NT2/D1 (cell line): ENCODE measurements at places on chromosomes 1 and 21.

- DNase-seq = no peak
Measured at GRCh38 chr1:54357967-54358366, 48.2 kb downstream of the SSBP3 start.

GRCh38 chr1:58857680-58858673 is 74.1 kb upstream of the JUN start:
- no peak for DNase-seq

DNA sequence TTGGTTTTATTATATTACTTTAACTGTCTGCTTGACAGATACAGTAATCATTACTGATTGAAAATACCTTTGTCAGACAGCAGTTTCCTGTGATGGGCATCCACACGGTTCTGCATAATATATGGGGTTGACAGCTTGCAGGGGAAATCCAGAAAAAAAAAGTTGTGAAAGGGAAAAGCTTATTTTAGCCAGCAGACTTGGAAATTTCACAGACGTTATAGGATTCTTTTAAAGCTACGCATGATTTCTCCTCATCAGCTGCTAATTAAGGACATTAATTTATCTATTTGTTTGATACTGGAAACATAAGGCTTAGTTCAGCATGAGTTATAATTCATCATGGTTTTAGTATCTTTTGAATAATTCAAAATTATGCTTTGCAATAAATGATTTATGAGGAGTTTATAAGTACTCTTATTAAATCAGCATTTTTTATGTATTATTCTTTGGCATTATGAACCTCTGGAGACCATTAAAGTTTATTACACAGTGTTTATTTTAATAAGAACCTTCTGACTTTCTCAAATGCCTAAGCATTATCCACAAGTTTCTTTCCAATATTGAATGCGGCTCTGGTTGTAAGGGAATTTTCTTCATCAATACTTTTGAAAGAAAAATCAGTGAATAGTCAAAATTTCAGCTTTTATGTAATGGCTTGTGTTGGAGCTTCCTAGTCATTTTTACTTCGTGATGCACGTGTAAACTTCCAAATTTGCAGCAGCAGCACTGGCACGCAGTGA is 235.3 kb upstream of the KCNK2 start:
- no peak for DNase-seq

- no peak for DNase-seq
Measured at GRCh38 chr1:183780159-183780558, 24.8 kb upstream of the RGL1 start.

DNA sequence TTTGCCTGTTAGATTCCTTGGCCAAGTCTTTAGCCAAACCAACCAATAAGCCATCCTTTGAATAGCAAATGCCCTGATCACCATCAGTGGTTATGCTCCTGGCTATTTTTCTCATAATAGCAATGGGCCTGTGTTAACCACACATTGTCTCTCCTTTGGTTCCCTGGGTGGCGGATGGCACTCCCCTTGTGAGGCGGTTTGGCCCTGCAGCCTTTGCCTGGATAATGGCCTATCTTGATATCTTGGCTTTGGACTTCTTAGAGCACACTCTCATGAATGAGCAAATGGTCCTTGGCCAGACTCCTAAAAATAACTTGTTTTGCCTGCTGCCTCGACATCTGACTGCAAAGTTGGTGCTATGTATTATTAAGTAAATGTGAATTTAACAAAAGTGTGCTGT is 22.4 kb upstream of the ZBTB18 start:
- no peak for DNase-seq

DNA sequence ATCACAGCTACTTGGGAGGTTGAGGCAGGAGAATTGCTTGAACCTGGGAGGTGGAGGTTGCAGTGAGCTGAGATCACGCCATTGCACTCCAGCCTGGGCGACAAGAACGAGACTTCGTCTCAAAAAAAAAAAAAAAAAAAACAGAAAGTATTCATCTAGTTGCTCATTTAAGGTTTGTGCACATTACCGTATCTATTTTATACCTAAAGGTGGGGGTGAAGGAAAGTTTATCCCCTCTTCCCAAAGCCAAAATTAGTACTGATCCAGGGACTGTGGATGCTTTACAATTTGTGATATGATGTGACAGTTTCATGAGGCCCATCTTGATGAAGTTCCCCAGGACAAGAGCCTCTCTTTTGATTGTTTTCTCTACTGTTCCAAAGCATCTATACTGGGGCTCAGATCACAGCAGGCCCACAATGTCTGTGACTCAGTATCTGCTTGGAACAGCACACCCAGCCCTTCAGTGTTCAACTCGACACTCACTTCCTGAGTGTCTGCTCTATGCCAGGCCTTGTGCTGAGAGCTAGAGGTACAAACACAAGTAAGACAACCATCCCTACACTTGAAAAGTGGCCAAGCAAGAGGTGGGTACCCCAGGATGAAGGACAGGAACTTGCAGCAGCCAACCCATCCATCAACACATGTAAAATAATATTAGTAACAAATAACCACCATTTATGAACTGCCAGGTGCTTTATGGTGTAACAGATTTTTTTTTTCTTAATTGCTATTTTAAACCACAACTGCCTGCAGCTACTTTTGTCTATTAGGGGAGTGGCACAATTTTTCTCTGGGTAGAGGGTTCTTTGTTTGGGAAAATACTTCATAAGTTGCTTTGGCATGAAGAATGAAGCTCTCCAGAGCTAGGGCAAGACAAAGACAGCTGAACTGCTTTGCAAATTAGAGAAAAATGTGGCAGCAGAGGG is 29.0 kb upstream of the KHDRBS1 start:
- no peak for DNase-seq

DNA sequence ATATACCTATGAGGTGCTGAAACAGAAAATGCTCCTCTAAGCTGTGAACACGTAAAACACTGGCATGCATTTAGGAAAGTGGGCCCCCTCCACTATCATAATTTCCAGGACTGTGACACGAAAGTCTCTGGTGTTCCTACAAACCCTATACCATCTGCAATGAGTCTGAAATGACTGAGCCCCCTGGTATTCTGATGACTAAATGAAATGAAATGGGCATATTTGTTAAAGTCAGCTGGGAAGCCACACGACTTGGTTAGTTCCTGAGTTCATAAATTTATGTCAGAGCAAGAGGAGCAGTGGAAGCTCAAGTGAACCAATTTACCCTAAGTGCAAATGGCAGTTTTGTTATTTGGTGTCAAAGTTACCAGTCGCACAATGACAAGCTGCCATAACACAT is 182.3 kb downstream of the KCTD3 start:
- no peak for DNase-seq

DNA sequence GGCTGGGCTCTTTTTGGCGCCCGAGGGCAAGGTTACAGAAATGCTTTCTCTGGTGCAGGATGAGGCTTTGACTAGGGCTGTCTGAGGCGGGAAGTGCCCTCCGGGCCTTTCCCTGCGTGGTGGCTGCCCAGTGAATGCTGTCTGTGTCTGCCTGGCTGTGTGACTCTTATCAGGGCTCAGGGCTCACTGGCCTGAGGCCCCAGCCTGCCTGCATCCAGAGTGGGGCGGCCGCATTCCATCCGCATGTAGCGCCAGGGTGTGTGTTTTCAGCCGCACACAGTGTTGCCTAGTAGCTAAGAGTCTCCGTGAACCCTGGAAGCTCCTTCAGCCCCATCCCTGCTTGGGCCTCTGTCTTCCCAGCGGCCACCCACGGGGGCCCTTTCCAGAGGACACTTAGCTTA is 59.1 kb downstream of the FAAP20 start:
- DNase-seq = no peak

DNA sequence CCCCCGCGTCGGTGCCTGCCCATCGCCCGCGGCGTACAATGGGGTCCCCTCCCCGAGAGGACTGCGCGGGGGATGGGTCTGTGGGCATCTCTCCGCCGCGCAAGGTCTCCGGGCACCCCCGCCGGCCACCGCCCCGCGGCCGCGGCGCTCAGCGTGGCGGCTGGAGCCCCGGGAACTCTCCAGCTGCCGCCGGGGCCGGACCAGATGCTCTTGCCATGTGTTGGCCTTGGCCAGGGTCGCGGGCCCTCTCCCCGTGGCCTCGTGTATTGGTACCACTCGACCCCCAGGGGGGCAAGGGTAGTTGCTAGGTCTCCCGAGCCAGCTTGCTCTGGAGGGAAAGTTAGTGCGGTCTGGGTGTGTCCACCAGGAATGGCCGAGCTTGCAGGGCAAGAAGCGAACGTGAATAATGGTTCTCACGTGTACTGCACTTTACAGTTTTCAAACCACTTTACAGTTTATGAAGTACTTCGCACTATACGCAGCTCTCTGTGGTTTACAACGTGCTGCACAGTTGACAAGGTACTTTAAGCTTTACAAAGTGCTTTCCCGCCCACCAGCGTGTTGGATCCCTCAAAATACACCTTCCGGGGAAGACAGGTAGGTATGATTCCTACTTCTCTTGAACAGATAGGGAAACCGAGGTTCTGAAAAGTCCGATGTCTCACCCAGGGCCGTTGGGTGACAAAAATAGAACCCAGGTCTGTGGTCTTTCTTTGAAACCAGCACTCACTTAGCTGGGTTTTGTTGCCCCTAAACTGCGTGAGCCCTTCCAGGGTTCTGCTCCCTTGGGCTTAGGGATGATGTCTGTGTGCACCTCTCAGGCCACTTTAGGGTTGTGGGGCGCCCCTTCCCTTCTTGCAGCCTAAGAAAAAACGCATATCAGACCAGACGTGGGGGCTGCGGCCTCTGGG is 1.2 kb downstream of the EPHB2 start:
- DNase-seq = no peak

DNA sequence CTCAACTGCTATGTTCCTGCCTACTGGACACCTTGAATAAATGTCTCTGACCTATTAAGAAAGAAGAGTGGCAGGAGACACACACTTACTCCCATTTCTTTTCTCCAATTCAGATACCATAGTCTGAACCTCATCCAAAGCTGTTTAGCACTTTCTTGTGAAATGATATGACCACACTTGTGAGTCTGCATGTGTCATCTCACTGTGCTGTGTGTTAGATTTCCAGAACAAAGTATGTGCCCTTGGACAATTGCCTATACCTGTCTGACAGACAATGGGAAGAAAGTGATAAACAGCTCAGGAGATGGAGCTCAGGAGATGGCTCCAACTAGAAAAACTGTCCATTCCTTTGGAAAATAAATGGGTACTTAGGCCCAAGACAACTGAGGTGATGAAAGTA is 48.4 kb downstream of the USP48 start:
- DNase-seq = no peak

DNA sequence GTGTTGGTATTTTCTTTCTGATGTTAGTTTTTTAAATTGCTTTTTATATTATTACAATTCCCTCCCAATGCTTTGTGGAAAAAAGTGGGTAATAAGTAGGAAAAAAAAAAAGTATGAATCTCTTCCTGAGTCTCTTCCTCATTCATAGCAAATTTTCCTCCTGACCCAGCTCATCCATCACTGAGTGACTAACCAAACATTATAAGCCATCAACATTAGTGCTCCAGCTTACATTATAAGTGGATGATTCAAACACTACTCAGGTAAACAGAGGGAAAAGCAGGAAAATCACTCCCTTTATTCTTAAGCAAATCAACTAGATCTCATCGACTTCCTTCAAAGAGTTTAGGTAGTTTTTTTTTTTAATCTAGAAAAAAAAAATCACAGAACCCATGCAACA is 15.4 kb upstream of the SAMD13 start:
- DNase-seq = no peak

DNA sequence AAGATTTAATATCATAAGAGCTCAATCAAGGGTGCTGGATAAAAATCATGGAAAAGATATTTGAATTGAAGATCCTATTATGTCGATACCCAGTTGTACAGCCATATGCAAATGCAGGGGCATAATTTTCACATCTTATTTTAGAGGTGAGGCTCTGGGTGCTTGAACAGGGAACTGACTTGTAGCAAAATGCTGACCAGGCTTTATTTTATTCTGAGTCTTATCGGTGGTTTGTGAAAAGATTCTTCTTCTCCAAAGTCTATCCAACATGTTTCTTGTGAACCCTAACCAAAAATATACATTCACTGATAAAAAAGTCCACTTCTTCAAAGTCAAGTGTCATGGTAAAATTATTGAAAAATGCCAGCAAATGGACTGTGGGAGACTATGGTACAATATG is 475.5 kb upstream of the NEGR1 start:
- no peak for DNase-seq

DNA sequence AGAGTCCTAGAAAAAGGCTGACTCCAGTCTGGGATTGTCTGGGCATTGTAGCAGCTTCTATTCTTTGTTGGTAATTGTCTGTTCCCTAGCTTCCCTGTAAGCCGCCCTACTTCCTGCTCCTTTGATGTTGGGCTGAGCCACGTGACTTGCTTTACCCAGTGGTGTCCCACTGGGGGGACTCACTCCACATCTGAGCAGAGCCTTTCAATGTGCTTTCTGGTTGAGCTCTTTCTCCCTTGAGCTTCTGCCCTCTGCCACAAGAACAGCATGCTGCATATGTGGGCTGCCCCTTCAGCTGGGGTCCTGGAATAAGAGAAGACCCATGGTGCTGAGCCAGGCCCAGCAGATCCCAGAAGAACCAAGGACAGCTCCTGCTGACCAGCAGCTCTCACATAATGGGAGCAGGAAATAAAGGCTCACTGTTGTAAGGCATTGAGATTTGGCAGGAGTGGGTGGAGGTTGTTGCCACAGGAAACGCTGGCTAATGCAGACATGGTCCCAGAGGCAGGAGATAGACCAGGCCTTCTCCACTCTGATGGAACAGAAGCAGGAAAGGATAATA is 276.3 kb upstream of the GJB5 start:
- no peak for DNase-seq

DNA sequence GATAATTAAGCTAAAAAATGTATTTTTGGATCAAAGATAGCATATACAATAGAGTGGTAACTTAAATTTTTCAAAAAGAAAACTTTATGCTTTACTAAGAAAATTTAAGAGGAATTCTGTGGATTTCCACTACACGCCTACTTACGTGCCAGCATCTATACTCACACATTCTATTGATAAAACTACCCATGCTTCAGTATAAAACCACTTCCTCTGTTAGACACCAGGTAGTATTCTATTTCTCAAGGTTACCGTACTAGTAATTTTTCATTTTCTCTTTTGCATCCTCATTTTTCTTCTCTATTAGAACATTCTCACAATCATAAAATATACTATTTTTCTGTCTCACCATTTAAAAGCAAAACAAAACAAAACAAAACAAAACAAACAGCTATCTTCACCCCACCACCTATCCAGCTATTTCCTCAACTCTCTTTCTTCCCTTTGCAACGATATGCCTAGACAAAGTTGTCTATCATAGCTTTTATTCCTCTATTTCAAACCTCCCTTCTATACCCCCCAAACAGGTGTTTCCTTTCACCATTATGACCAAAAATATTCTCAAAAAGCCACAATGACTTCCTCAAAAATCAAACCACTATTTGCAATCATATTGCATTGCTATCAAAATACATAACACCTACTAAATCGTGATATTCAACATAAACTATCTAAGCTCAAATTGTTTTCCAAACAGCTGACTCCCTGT is 1652.0 kb downstream of the MRPL39 start:
- no peak for DNase-seq

- DNase-seq = peak; percentile 47
Measured at GRCh38 chr1:199422206-199422605, 605.3 kb upstream of the NR5A2 start.

- DNase-seq = no peak
Measured at GRCh38 chr1:200784576-200784975, 45.9 kb downstream of the CAMSAP2 start.
